Suprapubic skin (tissue), 4 donors: ENCODE measurements at places on chromosomes 5 and 9.
A peak's percentile ranks its signal among the peaks of the same experiment; 100 is the strongest.

DNA sequence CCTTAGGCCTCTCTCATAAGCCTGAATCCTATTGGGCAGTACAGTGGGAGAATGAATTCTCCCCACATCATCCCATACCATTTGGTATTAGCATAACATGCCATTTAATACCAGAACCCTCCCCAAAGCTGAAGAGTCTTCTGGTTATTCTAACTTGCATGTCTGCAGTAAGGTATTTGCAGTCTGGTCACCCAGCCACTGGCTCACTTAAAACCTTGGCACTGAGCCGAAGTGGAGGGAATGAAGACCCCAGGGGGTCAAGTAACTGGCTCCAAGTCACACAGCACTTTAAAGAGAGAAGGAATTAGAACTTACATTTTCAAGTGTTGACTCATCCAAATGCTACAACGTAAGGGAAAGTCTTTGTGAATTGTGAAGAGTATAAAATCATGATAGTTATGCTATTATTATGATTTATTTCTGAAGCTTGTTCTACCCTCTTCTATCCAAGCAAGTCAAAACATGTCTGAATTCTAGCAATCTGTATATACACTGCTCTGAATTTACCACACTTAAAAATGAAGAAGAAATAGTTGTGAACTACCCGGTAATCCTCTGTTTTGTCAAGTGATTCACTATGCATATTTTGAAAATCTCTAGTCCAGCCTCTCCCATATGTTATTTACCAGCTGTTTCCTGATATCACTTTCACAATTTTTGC lies 28.5 kb downstream of the GLRA1 start:
- no peak for DNase-seq

DNA sequence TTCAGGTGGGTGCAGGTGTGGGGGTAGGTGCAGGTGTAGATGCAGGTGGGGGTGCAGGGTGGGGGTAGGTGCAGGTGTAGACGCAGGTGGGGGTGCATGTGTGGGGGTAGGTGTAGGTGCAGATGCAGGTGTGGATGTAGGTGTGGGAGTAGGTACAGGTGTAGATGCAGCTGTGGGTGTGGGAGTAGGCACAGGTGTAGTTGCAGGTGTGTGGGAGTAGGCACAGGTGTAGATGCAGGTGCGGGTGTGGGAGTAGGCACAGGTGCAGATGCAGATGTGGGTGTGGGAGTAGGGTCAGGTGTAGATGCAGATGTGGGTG lies 94.6 kb downstream of the PHF2 start:
- DNase-seq, result no peak

GRCh38 chr5:163108351-163108750 lies 329.0 kb upstream of the CCNG1 start:
- no peak for DNase-seq

- DNase-seq, result peak; percentile 76
Measured at GRCh38 chr9:122095010-122095767, 2.1 kb upstream of the TTLL11 start.

- DNase-seq, result no peak
Measured at GRCh38 chr5:118052503-118052902, 935.8 kb downstream of the DTWD2 start.

DNA sequence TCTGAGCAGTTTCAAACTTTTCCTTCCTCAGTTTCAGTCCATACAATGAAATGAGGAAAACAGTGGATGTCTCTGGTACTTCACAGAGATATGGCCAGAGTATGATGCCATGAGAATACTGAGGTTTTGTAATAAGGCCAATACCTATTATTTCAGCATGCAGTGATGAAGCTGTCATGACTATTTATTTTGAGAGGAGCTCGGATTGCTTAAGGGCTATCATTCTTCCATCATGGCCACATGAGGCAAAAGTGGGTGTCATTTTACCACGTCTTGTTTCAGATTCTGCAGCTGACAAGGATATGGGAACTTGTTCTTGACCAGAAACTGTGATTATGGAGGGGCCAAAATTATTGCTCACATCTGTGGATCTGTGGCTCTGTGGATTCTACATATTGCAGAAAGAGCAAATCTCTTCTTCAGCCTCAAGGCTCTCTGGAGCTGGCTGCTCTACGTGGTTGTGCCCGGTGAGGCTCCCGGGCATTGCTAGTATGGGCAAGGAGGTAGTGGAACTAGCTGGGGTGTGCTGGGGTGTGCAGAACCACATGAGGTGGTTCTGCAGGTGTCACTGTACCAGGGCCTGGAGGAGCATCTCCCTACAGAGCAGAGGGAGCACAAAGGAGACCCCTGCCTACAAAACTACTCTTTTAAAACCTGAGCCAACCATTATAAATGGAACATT lies 180.3 kb downstream of the SEMA6A start:
- no peak for DNase-seq

DNA sequence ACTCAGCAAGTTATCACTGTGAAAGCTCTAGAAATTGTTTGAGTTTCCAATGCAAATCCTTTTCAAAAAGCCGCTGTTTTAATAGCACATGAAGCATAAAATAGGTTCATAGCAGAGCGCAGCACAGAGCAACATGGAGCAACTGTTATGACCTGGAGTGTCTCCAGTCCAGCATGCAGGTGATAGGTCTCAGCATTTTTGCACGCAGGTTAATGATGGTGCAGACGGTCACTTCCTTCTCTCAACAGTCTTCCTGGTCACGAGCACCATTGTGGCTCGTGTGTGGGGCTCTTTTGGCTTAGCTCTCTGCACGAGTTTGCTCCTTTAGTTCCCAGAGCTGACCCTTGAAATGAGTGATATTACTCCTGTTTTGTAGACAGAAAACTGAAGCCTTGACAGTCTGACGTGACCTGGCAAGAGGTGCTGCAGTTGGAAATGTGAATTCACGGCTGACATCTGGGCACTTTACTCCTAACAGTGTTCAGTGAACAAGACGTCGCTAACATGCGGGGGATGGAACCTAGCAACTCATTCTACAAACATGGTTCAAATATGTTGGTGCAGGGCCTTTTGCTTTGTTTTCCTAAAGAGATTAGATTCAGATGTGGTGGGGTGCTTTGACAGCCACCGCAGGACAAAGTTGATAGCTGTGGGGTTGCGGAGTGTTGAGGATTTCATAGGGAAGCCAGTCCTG lies 10.0 kb downstream of the TENT4A start:
- no peak for DNase-seq

DNA sequence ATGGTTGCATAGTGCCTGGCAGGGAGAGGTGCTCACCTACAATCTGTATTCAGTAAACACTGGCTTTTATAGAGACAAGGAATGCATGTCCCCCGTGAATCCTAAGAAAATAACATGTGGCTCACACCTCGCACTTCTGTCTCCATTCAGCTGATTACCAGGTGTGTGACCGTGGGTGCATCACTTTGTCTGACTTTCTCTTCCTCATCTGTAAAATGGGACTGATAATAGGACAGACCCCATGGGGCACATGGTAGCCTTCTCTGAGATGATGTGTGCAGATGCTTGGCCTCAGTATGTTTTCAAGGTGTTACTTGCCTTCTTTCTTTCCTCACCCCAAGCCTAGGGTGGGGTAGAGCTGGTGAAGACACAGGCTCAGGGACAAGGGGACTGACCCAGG lies 6.3 kb downstream of the CXXC5 start:
- no peak for DNase-seq

GRCh38 chr9:88302579-88303324 lies 85.5 kb upstream of the SPIN1 start:
- DNase-seq, result no peak

GRCh38 chr9:135326141-135326540 lies 153.4 kb upstream of the PPP1R26 start:
- no peak for DNase-seq

DNA sequence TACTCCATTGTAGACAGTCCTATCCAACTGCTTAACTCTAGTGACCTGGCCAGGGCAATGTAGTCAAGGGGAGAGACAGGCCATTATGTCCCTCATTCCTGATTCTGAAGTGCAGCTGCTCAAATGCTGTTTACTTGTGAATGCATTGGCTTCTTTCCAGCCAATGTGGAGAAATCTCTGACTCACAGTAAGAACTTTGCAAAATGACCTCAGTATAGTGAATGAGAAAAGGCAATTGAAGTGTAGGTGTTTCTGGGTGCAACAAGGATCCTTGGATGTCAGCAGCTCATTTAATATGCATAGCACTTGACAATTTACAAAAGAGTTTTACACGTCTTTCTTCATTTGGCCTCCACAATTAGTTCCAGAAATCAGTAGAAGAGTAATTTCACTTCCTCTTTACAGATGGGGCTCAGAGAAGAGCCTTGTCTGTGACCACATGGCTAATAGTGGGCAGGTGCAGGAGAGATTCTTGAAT lies 367.2 kb downstream of the OSTF1 start:
- DNase-seq, result no peak

GRCh38 chr5:172187118-172188032 lies 649 bp downstream of the STK10 start:
- DNase-seq, result peak; percentile 81

- DNase-seq, result no peak
Measured at GRCh38 chr5:33037076-33037475, 326.0 kb downstream of the NPR3 start.

DNA sequence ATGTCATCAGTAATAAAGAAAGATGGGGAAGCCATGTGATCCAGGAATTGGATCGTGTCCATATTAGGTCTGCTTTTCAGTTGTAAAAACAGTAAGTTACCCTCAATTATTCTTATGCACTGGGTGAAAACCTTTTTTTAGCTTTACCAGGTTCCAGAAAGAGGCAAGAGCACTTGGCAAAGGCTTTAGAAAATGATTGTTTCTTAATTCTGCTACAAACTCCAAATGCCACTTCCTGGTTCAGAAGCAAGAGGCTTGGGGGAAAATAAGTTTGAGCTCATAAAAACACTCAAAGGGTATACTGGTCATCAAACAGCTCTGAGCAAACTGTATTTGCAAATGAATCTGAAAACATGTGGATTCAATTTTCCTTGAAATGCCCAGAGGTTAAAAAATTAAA lies 615.6 kb downstream of the EBF1 start:
- DNase-seq, result no peak

DNA sequence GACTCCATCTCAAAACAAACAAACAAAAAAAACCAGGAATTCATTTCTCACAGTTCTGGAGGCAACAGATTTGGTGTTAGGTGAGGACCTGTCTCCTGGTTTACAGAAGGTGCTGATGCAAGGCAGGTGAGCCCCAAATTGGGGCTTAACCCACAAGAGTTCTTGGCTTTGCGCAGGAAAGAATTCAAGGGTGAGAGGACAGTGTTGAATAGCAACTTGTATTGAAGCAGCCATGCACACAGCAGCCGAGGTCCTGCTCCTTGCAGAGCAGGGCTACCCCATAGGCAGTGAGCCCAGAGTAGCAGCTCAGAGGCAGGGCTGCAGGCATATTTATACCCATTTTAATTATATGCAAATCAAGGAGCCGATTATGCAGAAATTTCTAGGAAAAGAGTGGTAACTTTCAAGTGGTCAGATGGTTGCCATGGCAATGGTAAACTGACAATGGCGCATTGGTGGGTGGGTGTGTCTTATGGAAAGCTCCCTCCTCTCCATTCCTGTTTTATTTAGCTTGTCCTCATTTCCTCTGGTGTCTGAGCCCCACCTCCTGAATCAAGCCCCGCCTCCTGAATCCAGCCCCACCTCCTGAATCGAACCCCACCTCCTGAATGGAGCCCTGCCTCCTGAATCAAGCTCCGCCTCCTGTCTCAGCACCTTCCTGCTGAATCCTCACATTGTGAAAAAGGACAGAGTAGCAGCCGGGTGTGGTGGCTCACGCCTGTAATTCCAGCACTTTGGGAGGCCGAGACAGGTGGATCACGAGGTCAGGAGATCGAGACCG lies 34.5 kb upstream of the COL5A1 start:
- DNase-seq, result no peak

- DNase-seq, result no peak
Measured at GRCh38 chr5:13994621-13995253, 50.2 kb upstream of the DNAH5 start.

GRCh38 chr5:68420476-68421344 lies 205.2 kb downstream of the PIK3R1 start:
- DNase-seq, result peak; percentile 69

DNA sequence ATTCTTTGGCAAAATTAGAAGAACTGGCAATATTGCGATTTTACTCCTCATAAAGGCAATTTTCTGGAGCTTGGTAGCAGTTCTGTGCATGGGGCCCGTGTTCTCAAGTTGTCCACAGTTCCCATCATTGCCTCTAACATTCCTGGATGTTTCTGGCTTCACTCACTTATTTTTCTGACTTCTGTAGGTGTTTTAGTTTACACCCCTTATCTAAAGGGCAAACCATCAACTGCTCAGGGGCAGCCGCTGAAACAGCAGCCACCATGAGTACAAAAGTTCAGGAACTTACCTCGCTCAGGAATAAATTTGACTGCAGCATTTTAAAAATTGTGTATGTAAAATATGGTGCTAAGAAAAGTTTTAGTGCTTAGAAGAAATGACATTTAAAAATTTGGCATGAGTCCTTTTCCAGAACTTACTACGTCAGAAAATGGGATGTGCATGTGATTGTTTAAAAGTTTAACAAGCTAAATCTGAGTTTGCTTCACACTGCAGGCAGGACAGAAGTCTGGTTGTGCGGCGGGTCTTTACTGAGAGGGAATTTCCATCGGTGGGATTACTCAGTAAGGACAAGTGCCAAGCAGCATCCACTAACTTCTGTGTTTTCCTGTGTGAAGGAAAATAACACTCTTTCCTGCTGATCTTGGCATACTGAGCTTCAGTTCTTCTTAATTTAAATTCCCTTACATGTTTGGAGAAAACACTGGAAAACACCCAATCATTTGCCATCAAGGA lies 261.7 kb downstream of the MAT2B start:
- no peak for DNase-seq

DNA sequence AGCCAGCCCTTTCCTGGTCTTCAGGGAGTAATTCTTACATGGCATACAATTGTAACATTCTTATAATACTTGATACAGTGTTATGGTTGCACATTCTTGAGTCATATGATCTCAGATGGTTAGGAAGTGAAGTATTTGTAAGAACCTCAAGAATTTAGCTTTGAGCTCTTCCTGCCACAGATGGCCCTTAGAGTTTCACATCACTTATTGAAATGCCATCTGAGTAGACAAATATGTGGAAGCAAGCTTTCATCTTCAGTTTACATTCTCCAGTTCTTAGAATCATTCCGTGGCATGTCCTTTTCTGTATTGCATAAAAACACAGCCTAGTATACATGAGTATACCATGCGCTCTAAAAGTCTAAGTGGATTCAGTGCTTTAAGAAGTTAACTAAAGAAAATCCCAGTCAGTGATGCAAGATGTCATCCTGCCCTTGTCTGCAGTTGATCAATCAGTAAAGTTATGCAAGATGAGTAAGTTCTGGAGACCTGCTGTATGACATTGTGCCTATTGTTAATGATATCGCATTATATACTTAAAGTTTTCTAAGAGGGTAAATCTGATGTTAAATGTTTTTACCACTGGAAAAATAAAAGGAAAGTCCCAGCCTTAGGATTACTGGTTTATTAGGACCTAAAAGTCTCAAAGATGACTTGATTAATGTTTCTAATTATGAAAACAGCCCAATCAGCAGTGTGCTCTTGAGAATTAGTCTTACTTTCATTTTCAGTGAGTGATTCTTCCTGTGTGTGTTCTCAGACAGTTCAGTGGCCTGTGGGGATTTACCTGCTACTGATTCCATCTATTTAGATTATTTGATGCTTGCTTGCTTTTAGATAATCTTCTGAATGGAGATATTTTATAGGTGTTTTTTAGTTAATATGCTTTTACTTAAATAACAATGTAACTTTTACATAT lies 29.4 kb downstream of the RHOBTB3 start:
- DNase-seq, result no peak
